K562 (cell line): ENCODE measurements at places on chromosomes 11 and 22.

GRCh38 chr11:105181521-105181920 is 42.0 kb upstream of the CARD18 start:
- DNase-seq = no peak
- no peak overlapping the region for H3K27ac ChIP-seq
- no peaks in the 10 kb centered on the region for H3K36me3 ChIP-seq
- H3K4me3 ChIP-seq = no peak overlapping the region
- no peaks in the 10 kb centered on the region for H3K4me1 ChIP-seq

DNA sequence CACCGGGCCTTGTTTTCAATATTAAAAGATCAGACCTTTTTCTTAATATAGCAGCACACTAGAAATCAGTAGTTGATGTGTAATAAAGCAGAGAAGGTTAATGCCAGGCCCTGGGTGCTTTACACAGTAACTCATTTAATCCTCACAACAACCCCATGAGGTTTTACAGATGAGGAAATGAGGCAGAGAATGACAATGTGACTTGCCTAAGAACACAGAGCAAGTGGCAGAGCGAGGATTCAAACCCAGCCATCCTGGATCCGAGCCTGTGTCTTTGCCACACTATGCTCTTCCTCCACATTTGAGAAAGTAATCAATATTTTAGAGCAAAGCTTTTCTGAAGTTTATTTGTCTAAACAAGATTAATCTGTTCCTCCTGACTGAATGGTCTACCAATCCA is 7.2 kb downstream of the JAML start:
- no peak for DNase-seq
- H3K4me3 ChIP-seq = no peak overlapping the region
- H3K4me1 ChIP-seq = peaks cover 5% of the 10 kb centered on the region; the same call in 1 of the 3 replicates

GRCh38 chr11:45736424-45736823 is 68.5 kb upstream of the SLC35C1 start:
- DNase-seq = no peak
- peaks cover 8% of the 10 kb centered on the region; the same call in 2 of the 3 replicates for H3K27me3 ChIP-seq
- H3K4me3 ChIP-seq = no peak overlapping the region
- no peaks in the 10 kb centered on the region; the same call in 2 of the 3 replicates for H3K4me1 ChIP-seq
- no peaks in the 10 kb centered on the region for H3K36me3 ChIP-seq

DNA sequence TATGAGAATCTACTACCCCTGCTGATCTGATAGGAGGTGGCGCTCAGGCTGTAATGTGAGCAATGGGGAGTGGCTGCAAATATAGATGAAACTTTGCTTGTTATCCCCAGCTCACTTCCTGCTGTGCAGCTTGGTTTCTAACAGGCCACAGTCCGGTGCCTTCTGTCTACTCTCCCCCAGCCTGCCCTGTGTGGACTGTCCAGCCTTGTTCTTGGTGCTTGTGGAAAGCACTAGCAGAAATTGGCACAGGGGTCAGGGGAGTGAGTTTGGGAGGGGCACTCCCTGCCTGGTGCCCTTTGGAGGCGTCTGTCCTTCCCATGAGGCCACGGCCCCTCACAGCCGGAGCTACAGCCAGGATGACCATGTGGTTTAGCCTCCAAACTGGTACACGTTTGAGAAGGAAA is 14.3 kb downstream of the MOV10L1 start:
- H3K36me3 ChIP-seq = no peaks in the 10 kb centered on the region
- no peak for DNase-seq
- H3K27me3 ChIP-seq = no peaks in the 10 kb centered on the region
- no peak overlapping the region for H3K4me3 ChIP-seq

DNA sequence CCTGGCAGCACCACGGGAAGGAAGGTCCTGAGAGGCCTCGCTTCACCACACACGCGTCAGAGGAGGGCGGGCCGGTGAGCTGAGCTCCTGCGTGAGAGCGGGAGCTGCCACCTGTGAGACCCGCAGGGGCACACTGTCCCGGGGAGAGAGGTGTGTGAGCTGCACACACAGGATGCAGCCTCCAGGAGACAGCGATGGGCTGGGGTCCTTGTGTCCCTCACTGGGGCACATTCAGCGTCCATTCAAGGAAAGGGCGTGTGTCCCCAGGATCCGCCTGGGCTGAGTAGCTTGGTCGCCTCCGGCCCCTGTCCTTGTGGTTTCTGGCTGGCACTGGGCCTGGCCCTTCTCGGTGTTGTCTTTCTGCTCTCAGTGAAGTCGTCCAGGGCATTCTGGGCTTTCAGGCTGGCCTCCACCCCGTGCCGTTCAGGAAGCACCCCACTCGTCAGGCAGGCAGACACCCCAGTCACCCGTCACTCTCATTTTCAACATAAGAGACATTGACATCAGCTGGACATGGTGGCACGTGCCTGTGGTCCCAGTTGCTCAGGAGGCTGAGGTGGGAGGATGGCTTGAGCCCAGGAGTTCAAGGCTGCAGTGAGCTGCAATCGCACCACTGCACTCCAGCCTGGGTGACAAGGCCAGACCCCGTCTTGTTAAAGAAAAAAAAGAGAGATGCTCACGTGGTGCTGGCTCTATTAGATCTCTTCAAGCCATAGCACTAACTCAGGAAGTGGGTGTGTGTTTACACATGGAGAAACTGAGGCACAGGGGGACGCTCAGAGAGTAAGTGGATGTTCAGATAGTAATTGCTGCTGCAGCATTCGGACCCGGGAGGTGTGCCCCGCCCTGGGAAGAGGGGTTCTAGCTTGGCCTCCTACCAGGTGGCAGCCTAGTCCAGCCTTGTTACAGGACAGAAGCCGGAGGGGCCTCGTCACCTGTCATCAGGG is 1081.6 kb downstream of the BRD1 start:
- H3K4me3 ChIP-seq = no peak overlapping the region
- no peaks in the 10 kb centered on the region for H3K4me1 ChIP-seq
- H3K27ac ChIP-seq = no peak overlapping the region
- H3K27me3 ChIP-seq = peaks cover 53% of the 10 kb centered on the region
- H3K36me3 ChIP-seq = no peaks in the 10 kb centered on the region
- DNase-seq = no peak

GRCh38 chr11:74085542-74085892 is 76.6 kb upstream of the UCP3 start:
- no peaks in the 10 kb centered on the region for H3K27me3 ChIP-seq
- H3K4me1 ChIP-seq = peaks cover 28% of the 10 kb centered on the region
- peaks cover 26% of the 10 kb centered on the region; the same call in 1 of the 3 replicates for H3K36me3 ChIP-seq
- no peak overlapping the region for H3K4me3 ChIP-seq
- DNase-seq = peak; percentile 45
- peak overlapping the region; percentile 48 for H3K27ac ChIP-seq

- no peak for DNase-seq
- H3K27me3 ChIP-seq = no peaks in the 10 kb centered on the region
- no peak overlapping the region for H3K4me3 ChIP-seq
- H3K27ac ChIP-seq = no peak overlapping the region
- H3K4me1 ChIP-seq = no peaks in the 10 kb centered on the region
Observed at GRCh38 chr11:72924568-72925190, 110.5 kb downstream of the ATG16L2 start.

DNA sequence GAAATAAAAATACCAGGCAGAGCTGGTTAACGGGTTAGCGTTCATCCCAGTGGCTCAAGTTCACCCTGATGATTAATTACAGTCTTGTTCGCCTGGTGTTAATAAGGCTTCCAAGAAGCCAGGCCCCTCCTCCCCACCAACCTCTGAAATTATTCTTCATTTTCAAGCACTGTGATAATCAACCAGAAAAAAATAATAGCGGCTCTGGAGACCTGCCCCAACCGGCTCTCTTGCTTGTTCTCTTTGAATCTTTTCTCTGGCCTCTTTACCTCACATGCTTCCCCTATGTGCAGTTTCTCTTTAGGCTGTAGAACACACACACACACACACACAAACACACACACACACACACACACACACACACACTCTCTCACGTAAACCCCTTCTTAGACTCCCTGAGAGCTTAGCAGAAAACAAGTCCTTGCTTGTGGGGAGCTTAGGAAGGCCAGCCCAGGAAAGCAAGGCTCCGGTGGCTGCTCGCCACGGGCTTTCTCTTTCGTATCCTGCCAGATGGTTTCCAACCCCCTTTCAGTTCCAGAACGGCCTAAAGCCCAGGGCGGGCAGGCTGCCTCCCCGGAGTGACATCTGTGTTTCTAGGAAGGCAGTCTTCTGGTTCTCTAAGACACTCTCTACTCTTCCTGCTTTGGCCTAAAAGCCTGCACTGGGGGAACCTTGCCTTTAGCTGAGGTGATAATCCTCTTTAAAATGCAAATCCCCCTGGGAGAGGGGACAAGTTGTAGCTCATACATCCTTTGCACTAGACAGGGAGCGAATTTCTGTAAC is 106.4 kb upstream of the SESN3 start:
- peak overlapping the region; percentile 26; the same call in 1 of the 3 replicates for H3K27ac ChIP-seq
- H3K27me3 ChIP-seq = peaks cover 7% of the 10 kb centered on the region
- DNase-seq = no peak
- H3K36me3 ChIP-seq = no peaks in the 10 kb centered on the region

DNA sequence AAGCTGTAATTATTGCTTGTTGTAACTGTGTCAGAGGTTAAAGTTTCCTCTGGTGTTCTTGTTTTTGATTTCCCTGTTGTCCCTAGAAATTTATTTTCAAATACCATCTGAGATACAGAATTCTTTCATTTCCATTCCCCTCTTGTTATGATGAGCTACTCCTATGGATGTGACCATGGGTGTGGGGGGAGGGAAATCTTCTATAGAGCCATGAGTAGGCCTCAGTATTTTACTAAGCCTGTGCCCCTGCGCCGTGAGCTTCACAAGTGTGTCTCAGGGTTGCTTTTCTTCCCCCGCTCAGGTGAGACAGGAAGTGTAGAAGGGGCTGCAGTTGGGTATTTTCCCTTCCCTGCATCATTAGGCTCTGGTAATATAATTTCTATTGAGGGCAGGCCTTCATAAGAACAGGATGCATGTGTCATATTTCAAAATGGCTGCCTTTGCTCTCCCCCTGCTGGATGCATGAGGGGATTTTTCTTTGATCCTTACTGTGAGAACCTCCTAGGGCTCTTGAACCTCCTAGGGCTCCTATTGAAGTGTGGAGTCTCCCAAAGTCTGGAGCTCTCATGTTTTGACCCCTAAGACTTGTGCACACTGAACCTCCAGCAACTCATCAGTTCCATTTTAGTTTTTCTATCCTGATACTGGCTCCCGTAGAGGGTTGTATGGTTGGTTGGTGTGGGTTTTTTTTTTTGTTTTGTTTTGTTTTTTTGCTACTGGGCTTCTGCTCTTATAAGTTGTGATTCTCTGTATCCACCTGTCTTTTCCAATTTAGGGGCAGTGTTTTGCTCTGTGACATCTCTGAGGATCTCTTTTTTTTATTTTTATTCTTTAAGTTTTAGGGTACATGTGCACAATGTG is 658.2 kb downstream of the NTM start:
- no peaks in the 10 kb centered on the region for H3K27me3 ChIP-seq
- no peak overlapping the region for H3K27ac ChIP-seq
- DNase-seq = peak; percentile 14
- H3K4me1 ChIP-seq = no peaks in the 10 kb centered on the region
- no peaks in the 10 kb centered on the region for H3K36me3 ChIP-seq

- DNase-seq = no peak
- peak overlapping the region; percentile 25; the same call in 1 of the 3 replicates for H3K27ac ChIP-seq
- H3K4me1 ChIP-seq = peaks cover 22% of the 10 kb centered on the region
- H3K4me3 ChIP-seq = no peak overlapping the region
Observed at GRCh38 chr22:46066691-46067090, 83.6 kb upstream of the PPARA start.

DNA sequence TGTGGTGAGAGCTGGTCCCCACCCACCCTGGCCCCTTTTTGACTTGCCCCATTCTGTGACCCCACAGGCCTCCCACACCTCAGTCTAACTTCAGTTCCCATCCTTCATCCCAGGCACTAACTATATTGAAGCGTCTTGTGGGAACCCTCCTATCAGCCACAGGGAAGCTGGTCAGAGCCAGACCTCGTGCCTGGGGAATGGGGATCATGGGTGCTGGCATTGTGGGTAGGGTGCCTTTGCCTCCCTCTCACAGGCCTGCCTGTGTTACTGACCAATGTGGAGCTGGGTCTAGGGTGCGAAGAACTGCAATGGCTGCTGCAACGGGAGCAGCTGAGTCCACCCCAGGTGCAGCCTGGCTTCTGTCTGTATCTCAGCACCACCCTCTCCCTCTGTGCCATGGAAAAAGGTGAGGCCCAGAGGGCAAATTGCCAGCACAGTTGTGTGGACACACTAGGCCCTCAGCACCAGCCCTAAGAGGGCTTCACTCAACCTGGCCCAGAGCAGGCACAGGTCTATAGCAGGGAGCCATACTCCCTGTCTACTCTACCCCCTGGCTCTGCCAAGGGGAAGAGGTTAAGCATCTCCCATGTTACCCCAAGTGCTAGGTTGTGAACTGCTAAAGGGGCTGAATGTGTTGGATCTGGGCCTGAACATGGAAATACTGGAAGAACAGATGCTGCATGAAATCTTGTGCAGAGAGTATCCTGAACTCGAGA is 37.3 kb downstream of the RRP8 start:
- H3K27ac ChIP-seq = no peak overlapping the region; the same call in 2 of the 3 replicates
- no peak overlapping the region for H3K4me3 ChIP-seq
- no peaks in the 10 kb centered on the region for H3K36me3 ChIP-seq
- H3K4me1 ChIP-seq = peaks cover 57% of the 10 kb centered on the region

GRCh38 chr22:29193021-29193420 is 12.7 kb upstream of the EMID1 start:
- no peaks in the 10 kb centered on the region for H3K36me3 ChIP-seq
- no peak overlapping the region for H3K4me3 ChIP-seq
- no peak overlapping the region; the same call in 2 of the 3 replicates for H3K27ac ChIP-seq
- H3K4me1 ChIP-seq = peaks cover 23% of the 10 kb centered on the region
- DNase-seq = no peak

GRCh38 chr11:29389793-29390192 is 627.0 kb downstream of the KCNA4 start:
- no peak for DNase-seq
- no peak overlapping the region for H3K4me3 ChIP-seq
- no peaks in the 10 kb centered on the region for H3K36me3 ChIP-seq

DNA sequence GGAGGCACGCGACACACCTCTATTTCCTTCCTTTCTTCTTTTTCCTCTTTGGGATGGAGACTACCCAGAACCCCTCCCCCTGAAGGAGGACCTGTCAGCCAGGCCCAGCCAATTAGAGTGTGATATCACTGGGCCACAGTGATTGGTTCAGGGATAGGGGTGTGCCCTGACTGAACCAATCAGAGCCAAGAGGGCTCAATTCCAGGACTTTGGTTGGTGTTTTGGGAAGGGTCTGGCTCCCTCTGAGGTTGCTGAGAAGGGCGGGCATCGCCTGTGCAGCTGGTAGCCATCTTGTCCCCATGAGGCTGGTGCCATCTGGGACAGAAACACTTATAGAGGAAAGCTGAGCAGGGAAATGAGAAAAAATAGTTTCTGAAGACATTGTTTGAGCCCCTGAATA is 71.4 kb downstream of the CHST1 start:
- H3K27me3 ChIP-seq = no peaks in the 10 kb centered on the region
- peak; percentile 62 for DNase-seq
- no peak overlapping the region for H3K27ac ChIP-seq

DNA sequence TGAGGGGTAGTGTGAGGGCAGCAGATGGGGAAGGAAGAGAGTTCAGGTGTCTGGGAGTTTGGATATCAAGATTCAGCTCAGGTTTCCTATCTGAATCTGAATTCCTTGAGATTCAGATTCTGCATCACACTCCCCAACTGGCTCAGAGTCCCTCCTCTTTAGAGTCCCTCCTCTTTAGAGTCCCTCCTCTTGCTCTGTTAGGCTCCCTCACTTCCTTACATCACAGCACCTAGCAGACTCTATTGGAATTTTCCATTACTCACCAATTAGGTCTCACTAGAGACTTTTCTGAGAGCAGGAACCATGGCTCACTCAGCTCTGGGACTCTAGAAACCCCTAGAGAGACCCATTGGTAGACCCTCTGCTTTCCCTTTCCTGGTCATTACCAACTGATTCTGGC is 303.4 kb upstream of the SYN3 start:
- no peaks in the 10 kb centered on the region for H3K4me1 ChIP-seq
- H3K27ac ChIP-seq = no peak overlapping the region
- no peak overlapping the region for H3K4me3 ChIP-seq
- DNase-seq = no peak
- H3K27me3 ChIP-seq = no peaks in the 10 kb centered on the region
